ENCODE measurements at places on chromosomes 6 and 20.

GRCh38 chr6:66838764-66839163 lies 1131.7 kb upstream of the EYS start:
- no peak for DNase-seq

GRCh38 chr6:53593001-53593488 lies 48.1 kb upstream of the GCLC start:
- no peak for DNase-seq

DNA sequence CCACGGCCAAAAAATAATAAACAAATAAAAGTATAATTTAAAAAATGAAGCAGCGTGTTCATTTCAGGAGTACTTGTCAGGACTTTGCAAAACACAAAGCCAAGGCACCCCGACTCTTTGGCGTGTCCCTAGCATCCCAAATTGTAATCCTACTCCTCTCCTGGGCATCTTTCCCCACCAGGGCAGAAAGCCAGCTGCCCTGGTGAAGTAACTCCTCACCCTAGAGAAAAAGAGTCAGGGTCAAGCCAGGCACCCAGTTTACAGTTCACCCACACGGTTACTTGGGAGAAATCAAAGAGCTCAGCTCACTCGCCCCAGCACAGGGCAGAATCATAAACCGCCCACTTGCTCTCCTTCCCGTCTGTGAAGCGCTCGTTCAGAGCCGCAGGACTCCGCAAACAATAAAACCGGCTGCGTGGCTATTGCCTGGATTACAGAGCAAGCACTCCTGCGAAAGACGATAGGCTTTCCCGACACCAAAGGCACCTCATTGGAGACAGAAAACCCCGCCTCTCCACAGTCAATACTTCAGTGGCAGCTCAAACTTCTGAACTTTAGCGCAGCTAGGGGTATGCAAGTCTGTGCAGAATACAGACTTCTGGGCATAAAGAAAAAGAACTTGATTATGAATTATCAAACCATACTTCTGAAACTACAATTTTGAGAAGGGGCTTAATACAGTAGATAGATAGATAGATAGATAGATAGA lies 73.0 kb upstream of the NHSL1 start:
- no peak for DNase-seq

DNA sequence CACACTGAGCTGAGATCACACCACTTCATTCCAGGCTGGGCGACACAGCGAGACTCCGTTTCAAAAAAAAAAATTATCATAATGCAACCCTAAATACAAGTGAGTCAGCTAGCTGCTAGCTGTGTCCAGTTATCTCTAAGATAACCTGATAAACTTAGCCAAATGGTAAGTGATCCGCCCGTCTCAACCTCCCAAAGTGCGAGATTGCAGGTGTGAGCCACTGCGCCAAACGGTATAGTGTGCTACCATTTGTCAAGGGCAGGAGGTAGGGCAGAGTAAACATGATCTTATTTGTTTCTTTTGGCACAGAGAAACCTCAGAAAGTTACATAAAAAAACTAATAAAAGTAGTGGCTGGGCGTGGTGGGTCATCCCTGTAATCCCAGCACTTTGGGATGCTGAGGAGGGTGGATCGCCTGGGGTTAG lies 4.7 kb upstream of the C6orf132 start:
- no peak for DNase-seq

- no peak for DNase-seq
Measured at GRCh38 chr20:35063168-35063567, 29.4 kb downstream of the TRPC4AP start.

DNA sequence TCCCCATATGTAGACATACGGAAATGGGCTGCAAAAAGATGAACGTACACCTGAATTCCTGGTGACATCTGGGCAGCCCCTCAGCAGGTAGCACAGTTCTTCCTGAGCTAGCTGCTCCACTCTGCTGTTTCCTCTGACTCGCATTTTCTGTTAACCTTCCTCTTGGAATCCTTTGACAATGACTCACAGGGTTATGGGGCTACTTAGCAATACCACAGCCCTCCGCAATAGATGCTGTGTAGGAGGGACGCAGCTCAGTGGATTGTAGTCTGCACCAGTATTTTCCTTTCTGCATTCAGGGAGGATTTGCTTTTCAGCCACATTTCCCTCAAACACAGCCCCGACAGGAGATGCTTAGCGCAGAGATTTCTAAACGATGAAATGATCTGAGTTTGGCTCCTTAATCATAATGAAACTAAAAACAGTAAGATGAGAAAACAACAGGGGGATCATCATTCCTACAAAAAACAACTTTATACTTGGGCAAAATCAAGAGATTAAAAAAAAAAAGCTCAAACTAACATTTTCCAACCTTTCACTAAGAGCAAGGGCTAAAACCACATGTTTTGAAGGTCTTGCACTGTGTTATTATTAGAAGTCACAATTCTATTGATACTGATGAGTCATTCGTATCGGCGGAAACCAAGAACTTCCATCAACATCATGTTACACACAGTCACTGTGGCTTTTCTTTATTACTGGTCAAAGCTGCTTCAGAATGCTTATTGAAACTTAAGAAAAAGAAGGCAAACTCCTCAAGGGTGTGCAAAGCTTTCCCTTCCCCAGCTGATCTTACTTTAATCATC lies 12.2 kb downstream of the BACH2 start:
- DNase-seq = no peak

DNA sequence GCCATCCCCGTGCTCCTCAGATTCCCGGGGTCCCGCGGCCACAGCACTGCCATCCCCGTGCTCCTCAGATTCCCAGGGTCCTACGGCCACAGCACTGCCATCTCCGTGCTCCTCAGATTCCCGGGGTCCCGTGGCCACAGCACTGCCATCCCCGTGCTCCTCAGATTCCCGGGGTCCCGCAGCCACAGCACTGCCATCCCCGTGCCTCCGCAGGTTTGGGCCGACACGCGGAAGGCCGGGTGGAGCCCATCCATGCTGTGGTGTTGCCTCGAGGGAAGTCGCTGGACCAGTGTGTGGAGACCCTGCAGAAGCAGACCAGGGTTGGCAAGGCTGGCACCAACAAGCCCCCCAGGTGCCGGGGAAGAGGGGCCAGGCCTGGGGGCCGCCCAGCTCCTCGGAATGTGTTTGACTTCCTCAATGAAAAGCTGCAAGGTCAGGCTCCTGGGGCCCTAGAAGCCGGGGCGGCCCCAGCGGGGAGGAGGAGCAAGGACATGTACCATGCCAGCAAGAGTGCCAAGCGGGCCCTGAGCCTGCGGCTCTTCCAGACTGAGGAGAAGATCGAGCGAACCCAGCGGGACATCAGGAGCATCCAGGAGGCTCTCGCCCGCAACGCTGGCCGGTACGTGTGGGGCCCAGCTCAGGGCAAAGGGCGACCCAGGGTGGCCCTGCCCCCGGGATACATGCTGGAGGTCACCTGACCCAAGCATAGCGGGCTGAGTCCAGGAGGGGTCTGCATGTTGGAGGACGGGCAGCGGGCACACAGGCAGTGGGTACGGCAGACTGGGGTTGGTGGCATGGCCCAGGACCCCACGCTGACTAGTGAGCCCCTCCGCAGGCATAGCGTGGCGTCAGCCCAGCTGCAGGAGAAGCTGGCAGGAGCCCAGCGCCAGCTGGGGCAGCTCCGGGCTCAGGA lies 1.3 kb upstream of the LIME1 start:
- no peak for DNase-seq

GRCh38 chr6:124487623-124488431 lies 474.4 kb upstream of the RNF217 start:
- DNase-seq = no peak

GRCh38 chr6:170152989-170153388 lies 137.9 kb downstream of the DLL1 start:
- no peak for DNase-seq

DNA sequence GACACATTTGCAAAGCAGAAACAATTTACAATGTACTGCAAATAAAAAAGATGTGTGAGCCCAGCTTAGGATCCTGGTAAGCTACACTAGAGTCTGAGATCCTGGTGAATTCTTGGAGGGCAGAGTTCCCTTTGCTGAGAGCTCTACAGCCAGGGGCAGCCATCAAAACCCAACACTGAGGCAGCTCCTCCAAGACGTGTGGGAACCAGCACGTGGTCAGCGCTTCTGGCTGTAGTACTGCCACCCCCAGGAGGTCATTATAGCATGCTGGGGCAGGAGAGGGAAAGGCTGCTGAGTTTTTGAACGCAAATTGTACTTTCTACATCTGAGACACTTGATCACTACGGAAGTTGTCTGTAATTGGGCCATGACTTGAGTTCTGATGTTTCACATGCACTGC lies 131.5 kb downstream of the INSM1 start:
- DNase-seq = no peak

DNA sequence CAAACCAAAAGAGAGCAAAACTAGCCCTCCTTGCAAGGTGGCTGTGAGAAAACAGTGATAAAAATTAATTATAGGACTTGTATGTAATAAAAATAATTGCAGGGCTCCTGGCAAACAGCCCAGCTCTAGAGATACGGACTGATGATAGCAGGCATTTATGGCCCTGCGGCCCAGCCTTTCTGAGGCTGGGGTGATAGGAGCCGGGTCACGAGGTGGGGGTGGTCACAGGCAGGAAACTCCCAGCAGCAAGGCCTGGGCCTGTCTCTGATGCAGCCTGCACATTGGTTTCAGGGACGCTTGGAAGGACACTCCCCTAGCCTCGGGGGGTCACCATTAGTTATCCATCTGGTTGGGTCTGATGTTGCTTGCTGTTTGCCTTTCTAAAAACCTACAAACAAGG lies 18.7 kb upstream of the TTPAL start:
- no peak for DNase-seq

DNA sequence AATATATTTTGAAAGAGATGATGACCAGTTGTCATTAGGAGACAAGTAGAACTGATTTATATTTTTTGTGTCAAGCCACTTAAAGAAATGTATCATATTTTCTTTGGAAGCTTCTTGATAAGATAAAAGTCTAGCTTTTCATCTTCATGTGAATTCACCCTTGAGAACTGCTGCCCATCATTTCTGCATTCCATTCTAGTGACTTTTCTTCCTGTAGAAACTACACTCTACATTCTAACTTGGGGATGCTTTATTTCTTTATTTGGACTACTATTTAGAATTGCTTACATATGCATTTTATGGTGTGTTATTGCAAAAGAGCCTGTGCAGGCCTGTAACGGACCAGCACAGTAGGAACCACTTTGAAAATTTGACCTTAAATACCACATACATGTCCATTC lies 335.0 kb upstream of the KCNQ5 start:
- DNase-seq = no peak

- DNase-seq = no peak
Measured at GRCh38 chr6:168186438-168186837, 107.4 kb upstream of the FRMD1 start.

GRCh38 chr6:117531346-117531745 lies 48.9 kb downstream of the DCBLD1 start:
- no peak for DNase-seq

GRCh38 chr20:64049060-64049877 lies at the start of gene SOX18:
Gene SOX18 (minus strand): TSS chr20:64049639. CDS start chr20:64049516, 123 bp downstream.
- peak; percentile 26 for DNase-seq

- no peak for DNase-seq
Measured at GRCh38 chr6:88177961-88178464, 11.9 kb upstream of the CNR1 start.

GRCh38 chr6:3355358-3356055 lies 96.8 kb downstream of the PSMG4 start:
- peak; percentile 39 for DNase-seq

DNA sequence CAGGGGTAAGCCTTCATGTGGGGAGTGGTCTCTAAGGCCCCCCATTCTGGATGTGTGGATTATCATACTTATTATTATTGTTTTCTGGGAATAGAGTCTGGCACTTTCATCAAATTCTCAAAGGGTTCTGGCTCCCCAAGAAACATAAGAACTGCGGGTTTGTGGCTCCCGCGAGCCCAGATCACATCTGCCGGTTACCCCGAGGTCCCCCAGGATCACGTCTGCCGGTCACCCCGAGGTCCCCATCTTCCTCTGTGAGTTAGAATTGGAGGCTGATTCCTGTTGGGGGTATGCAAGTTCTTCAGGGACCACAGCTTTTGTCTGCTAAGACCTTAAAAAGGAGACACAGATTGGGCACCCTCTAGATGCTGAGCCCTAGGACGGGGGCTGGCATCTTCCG lies 116.7 kb upstream of the FRMD1 start:
- DNase-seq = no peak

GRCh38 chr6:143026696-143027449 lies 33.8 kb upstream of the AIG1 start:
- DNase-seq = peak; percentile 55

DNA sequence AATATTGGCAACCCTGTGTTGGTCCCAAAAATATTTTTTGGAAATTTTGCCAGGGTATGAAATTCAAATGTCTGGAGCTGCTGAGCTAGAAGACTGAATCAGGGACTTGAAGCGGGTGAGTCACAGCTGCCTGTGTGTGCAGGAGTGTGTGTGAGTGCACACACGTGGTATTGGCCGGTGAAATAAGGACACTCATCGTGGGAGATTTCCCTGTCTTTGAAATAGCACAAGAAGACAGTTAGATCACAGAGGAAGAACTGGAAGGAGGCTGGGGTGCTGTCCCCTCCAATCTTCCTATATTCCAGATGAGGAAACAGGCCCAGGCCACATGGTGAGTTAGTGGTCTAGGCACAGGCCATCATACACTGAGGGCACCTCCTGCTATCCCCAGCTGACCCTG lies 123.8 kb upstream of the MLN start:
- DNase-seq = no peak

- no peak for DNase-seq
Measured at GRCh38 chr20:24933266-24933908, 15.7 kb upstream of the CST7 start.

DNA sequence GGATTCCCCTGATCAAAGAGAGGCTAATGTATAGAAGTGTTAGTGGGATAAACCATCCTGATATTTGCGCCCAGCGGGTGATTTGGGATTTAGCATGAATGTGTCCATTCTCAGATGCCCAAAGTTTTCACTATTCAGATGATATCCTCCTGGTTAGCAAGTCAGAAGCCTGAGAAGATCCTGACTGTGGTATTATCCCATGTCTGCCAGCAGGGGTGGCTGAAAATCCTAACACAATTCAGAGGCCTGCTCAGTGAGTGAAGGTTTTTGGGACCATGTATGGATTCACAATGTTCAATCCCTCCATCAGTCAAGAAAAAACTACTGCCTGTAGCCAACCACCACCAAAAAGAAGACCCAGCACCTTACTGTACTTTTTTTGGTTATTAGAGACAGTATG lies 34.1 kb upstream of the SPACA1 start:
- DNase-seq = no peak
